ENCODE measurements at places on chromosomes 3 and 15.
A peak's percentile ranks its signal among the peaks of the same experiment; 100 is the strongest.

GRCh38 chr15:40685376-40685775 is 9.6 kb upstream of the RAD51 start:
- no peak for DNase-seq

DNA sequence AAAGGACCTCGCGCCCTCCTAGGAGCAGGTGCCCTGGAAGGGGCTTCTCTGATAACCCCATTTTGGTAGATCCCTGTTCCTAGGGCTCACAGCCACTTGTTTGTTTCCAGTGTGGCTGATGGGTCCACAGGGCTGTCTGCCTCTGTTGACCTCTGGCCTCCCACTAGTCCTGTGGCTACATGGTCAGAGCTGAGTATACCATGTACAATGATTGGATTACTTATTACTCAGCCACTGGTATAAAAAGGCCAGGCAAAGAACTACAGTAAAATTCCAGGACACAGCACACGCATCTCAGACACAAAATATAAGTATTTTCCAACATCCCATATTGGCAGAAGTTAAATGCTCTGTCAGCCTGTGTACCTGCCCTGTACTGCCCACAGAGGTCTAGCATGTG is 277.3 kb downstream of the GABRG3 start:
- no peak for DNase-seq

- peak; percentile 49 for DNase-seq
Measured at GRCh38 chr15:74036271-74037170, 42.0 kb downstream of the PML start.

DNA sequence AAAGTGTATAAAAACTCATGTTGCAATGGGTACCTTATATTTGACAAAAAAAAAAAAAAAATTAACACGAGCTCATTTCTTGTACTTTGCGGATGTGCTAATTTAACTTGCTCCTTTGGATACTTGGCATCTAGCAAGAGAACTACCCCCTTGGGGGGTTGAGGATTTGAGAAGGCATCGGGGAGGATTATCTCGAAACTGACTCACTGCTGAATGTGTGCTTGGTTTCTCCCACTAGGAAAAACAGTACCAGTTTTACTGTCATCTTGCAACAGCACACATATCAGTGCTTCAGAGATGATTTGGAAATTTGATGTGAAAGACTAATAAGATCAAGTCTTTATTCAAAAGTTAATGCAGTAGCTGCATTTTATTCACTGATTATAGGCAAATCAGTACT is 891 bp downstream of the EXOG start:
- peak; percentile 39 for DNase-seq

GRCh38 chr3:141039589-141039988 is 11.6 kb upstream of the SPSB4 start:
- DNase-seq: no peak

DNA sequence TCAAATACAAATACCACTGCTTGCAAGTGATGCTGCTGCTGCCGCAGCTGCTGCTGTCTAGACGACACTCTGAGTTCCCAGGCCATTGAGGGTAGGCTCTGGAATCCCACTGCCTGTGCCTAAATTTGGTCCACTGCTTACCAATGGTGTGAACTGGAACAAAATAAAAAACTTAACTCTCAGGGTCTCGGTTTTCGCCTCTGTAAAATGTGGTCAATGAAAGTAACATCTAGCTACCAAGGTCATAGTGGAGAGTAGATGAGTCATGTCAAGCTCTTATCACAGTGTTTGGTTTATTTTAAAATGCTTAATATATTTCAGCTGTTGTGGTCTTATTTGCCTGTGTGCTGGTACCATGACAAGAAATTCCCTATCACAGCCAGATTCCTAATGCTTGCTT is 299.3 kb downstream of the CLSTN2 start:
- DNase-seq: peak; percentile 52

GRCh38 chr3:113658107-113658506 is 38.3 kb downstream of the USF3 start:
- no peak for DNase-seq

- no peak for DNase-seq
Measured at GRCh38 chr15:94586099-94586498, 354.7 kb downstream of the MCTP2 start.

- no peak for DNase-seq
Measured at GRCh38 chr15:76187163-76187562, 124.1 kb downstream of the ETFA start.

DNA sequence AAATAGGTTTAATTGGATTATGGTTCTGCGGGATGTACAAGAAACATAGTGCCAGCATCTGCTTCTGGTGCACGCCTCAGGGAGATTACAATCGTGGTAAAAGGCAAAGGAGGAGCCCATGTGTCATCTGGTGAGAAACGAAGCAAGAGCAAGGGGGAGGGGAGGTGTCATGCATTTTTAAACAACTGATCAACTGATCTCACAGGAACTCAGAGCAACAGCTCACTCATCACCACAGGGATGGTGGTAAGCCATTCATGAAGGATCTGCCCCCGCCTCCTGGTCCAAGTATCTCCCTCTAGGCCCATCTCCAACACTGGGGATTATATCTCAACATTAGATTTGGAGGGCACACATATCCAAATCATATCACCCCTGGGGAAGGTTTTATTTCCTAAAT is 42.1 kb upstream of the FGF7 start:
- DNase-seq: no peak

DNA sequence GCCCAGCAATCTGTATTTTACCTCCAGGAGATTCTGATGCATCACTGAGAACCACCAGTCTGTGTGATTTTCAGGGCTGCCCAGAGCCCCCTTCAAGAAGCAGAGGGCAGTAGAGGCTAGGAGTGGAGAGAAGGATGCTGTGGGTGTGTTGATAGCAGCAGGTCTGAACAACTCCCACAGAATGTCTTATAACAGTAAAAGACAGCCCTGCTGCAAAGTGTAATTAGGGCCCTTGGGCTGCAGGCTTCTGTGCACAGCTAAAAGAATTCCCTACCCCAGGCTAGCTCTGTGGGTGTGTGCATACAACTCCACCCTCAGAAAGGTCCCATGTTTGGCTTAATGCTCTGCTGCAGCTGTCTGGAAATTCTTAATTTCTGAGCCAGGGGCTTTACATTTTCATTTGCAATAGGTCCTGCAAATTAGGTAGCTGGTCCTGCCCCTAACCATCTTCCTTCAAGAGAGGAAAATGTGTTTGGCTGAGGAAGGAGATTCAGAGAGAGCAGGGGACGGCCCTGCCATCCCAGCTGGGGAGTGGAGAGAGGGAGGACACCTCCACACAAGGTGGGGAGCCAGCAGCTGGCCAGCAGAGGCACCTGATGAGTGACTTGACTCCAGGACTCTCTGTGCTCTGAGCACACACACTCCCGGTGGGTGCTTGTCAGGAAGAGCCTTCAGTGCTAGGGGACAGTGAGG is 43.2 kb upstream of the RAB6B start:
- DNase-seq: peak; percentile 51

- DNase-seq: peak; percentile 100
Measured at GRCh38 chr15:75104804-75105557, 81.6 kb downstream of the PPCDC start.

GRCh38 chr3:78494851-78495250 is 1272.9 kb downstream of the ROBO1 start:
- DNase-seq: no peak

- DNase-seq: no peak
Measured at GRCh38 chr15:69762373-69763148, 309.9 kb downstream of the RPLP1 start.

DNA sequence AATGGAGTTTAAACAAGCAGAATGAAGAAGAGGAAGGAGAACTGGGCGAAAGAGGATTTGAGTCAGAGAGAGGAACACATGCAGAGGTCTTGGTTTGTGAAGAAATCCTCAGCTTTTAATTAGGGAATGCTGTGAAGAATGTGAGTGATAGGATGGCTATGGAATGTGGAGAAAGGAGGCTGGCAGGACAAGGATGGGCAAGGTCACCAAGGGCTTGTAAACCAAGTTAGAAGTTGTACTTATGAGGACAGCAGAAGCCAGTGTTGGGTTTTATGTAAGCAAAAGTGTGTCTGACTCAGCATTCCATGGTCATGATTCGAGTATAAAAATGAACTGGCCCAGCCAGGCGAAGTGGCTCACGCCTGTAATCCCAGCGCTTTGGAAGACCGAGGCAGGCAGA is 60.0 kb upstream of the IL12A start:
- DNase-seq: peak; percentile 100

DNA sequence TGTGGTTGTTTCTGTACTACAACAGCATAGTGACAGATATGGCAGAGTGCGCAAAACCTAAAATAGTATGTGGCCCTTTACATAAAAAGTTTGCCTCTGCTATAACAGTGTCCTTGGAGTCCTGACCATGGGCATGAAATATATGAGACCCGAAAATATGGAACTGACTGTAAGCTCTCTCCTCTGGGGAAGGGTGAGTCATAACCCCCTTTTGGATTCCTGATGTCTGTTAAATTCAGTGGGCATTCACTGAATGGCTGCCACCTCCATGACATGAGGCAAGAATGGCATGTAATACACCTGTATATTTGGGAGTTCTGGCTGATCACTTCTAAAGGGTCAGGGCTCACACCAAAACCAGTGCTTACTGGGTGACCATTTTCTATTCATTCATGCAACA is 6.1 kb downstream of the TBC1D2B start:
- DNase-seq: no peak

- no peak for DNase-seq
Measured at GRCh38 chr3:50338965-50339364, 1.7 kb downstream of the RASSF1 start.

GRCh38 chr15:78387246-78388037 is 47.3 kb downstream of the CRABP1 start:
- DNase-seq: no peak

DNA sequence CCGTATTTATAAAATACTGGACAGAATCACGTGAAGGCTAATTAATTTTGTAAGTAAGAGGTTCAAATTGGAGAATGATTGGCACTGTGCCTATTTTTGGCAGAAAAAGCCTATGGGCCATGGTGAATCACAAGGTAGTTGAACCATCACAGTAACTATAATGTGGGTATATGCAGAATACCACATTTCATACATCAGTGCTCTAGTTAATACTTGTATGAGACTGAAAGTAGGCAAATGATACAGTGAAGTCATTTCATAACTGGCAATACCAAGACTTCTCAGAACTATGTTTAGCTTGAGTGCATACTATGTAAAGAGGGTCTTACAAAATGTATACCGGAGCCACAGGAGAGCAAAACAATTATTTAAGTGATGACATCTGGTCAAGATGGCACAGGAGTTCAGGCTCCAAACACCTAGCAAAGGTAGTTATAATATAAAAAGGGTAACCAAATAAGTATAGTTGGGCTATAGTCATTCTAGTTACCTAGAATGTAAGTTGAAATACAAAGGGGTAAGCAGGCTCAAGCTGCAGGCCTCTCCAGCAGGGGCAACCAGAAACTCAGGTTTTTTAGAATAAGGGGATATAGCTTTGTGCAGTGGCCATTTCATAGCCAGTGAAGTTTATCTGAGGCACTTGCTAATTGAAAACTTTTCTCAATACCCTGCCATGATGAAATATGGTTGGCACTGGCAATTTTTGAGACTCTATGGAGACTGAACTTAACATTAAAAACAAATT is 19.1 kb downstream of the GPR160 start:
- DNase-seq: no peak

GRCh38 chr15:44009038-44009437 is 182.2 kb downstream of the WDR76 start:
- DNase-seq: peak; percentile 70

DNA sequence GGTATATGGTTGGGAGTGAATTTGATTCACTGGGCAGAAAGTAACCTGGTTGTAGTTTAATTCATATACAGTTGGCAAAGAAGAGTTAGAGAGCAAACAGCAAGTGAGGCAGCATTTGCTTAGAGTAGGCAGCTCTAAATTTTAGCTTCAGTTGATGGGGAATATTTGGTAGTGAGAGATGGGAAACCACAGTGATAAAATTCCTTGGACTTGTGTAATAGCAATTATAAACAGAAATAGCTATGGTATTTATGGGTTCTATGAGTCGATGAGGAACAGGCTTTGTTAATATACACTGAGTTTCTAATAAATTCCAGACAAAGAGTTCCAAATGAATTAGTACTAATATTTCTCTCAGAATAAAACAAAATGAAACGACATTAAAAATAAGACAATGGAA is 894.0 kb downstream of the ROBO2 start:
- DNase-seq: no peak

DNA sequence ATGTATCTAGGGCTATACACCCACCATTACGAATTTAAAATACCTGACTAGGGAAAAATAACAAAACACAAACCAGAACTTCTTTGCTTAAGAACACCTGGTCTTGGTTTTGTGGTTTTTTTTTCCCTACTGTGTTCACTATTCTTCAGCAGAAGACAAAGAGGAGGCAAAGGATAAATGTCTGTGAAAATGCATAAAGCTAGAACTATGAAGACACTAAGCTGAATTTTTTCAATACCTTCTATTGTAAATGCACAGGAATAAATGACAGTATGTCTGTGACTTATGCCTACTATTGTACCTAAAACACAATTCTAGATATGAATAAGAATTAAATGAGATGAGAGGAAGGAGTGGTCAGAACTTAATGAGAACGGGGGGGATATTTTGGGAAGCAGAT is 86.9 kb downstream of the TBL1XR1 start:
- DNase-seq: no peak

DNA sequence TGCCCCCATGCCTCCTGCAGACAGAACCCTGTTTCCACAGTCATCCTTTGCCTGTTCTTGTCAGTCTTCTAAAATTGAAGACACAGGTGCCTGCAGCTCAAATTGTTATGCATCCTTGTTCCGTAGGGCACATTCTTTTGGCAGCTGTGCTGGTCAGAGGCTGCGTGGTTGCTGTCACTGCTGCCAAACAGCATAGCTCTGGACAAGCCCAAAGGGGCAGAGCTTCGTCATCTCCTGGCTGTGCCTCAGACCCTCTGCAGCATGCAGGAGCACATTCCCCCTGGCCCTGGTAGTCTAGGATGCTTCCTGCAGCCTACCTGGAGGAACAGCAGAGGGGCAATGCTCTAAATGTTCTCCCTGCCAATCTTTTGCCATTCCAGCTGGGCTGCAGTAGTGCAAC is 2.1 kb upstream of the FBXL22 start:
- no peak for DNase-seq

GRCh38 chr3:79002465-79003372 is 765.1 kb downstream of the ROBO1 start:
- DNase-seq: no peak

GRCh38 chr3:115627180-115628074 is 4.1 kb downstream of the GAP43 start:
- no peak for DNase-seq

DNA sequence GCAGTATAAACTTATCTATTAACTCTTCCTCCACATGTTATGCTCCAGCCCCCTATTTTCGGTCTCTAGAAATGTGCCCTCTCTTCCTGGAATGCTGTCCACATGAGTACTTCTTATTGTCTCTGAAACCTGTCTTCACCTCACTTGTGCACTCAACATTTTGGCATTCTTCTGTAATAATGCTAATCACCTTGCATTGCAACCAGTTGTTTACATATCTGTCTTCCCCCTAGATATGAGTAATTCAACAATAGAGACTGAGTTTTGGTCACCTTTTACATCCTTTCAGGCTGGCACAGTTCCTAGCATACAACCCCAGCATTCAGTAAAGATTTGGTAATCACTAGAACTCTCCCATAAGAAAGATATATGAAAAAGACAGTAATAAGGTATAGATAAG is 17.2 kb downstream of the CCDC80 start:
- DNase-seq: peak; percentile 72
